Stimulated activated CD4-positive, alpha-beta T cell treated with anti-CD3 and anti-CD28 coated beads, Interleukin-12 subunit alpha, Interleukin-12 subunit beta, amount 100 ng/mL, for 48 hours (primary cell): ENCODE measurements at places on chromosomes 5 and 9.

- DNase-seq, result no peak
Measured at GRCh38 chr5:39274398-39275085, 55.2 kb upstream of the FYB1 start.

DNA sequence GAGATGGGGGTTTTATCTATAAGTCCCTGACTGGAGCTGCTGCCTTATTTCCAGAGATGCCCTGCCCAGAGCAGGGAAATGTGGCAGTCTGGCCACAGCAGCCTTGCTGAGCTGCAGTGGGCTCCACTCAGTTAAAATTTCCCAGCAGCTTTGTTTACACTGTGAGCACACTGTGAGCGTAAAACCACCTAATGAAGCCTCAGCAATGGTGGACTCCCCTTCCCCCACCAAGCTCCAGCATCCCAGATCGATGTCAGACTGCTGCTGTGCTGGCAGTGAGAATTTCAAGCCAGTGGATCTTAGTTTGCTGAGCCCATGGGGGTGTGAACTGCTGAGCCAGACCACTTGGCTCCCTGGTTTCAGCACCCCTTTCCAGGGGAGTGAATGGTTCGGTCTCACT lies 208.7 kb upstream of the RAI14 start:
- no peak for DNase-seq

DNA sequence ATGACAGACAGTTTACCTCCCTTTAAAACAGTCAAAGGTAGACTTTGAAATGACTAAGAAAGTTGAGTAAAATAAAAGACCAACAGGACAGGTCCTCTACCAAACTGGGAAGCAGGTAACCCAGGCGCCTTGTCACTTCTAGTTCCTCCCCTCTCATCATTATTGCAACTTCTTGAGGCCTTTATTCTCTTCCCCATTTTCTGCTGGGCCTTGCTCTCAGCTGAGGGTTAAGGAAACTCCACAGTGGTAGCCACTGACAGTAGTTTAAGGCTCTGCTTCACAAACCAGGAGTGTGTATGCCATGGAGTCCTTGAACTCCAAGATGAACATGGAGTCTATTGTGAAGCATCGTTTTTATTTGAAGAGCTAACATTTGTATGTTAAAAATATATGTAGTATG lies 36.9 kb upstream of the TCERG1 start:
- DNase-seq, result no peak

- no peak for DNase-seq
Measured at GRCh38 chr5:93791518-93791972, 50.1 kb upstream of the POU5F2 start.

DNA sequence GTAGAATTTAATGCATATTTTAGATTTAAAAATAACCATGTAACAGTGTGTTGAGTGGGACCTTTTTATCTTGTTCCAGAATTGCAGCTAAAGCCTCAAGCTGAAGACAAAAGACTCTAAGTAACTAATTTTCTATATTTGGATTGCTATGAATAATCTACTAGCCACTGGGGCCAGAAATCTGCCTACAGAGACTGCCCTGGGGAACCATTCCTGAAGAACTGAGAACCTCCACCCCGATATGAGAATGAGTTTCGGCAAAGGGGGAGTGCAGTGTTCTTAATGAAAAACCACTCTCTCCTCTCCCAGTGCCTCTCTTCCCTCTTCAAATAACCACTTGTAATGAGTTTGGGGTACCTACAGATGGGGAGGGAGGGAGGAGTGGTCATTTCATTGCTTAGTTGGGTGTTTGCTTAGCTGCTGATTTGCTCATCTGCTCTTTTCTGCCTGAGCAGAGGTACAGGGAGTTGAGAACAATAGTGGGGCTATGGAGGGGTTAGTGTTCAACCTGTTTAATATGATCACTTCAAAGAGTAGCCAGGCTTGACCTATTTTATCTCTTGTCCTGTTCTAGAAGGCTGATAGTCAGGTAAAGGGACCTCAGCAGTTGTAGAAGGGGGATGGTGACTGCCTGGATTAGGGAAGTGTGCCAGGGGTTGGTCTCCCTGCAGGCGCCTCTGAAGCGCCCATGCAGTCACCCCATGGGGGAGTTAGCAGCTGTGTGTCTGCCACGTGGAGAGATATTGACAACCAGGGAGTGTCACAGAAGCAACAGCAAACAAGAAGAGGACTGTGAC lies 47.7 kb downstream of the ATG10 start:
- no peak for DNase-seq

- no peak for DNase-seq
Measured at GRCh38 chr5:132474131-132474723, 16.3 kb downstream of the IRF1 start.

- DNase-seq, result no peak
Measured at GRCh38 chr5:120630550-120630949, 166.4 kb downstream of the PRR16 start.

- no peak for DNase-seq
Measured at GRCh38 chr5:113806250-113806649, 292.8 kb downstream of the YTHDC2 start.

DNA sequence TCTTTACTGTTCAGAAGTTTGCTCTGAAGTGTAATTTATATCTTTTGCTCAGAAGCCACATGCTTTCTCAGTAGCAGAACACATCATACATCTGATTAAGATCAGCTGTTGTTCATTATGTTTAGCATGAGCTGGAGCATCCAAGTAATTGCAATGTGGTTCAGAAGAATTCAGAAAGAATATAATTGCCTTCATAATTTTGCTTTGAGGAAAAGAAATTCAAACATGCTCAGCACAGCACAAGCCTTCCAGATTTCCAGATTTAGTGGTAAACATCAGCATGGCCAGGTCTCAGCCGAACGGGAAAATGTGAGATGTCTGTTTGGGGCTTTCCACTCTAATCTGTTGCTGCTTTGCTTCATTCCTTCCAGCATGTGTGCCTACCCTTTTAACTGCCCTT lies 65.9 kb downstream of the ITGA1 start:
- no peak for DNase-seq

DNA sequence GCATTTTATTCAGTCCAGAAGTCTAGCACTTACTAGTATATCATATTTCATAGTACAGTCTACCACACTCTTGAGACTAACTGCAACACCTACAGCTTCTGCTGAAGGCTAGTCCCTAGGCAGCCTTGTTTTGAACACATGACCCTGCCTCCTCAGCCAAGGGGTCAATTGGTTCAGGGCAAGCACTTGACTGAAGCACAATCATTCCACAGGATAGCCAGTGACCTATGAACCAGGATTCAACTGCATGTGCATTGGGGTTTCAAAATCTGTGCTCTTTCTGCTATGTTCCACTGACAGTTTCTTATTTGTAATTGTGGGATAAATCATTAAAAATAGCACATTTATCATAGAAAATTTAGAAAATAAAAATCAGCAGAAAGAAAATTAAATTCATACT lies 186.8 kb downstream of the TMEM161B start:
- no peak for DNase-seq

GRCh38 chr9:136016572-136017288 lies 55.6 kb upstream of the UBAC1 start:
- DNase-seq, result no peak

- no peak for DNase-seq
Measured at GRCh38 chr5:133845271-133845670, 123.2 kb downstream of the C5orf15 start.

DNA sequence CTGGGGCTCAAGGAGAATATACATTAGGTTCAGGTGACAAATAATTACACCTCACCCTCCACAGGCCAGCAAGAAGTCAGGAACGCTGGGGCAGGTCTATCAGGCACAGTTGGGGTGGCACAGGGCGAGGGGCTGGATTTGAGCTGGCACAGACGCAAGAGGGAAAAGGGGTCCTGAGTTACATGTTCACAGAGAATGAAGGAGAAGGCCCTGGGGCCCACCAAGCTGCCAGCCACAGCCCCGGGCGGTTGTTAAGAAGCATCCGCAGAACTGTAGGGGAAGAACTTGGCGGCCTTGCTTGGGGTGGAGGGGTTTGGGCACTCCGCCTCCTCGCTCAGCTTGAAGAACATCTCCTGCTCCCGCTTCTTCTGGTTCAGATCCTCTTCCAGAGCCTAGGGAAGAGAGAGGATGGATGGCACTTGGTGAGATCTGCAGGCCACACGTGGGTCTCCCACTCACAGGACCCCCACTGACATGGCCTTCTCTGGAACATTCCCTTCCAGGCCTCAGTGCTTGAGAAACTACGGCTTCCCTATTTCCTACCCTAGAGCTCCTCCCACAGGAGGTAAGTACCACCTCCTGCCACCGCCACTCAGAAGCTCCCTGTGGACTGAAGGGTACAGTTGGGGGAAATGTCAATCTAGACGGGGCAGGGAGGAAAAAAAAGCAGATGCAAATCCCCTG lies 38.3 kb upstream of the FBXW11 start:
- DNase-seq, result no peak

GRCh38 chr5:41637424-41637823 lies 127.0 kb upstream of the PLCXD3 start:
- DNase-seq, result no peak

- no peak for DNase-seq
Measured at GRCh38 chr9:99680191-99680590, 141.5 kb upstream of the NR4A3 start.

DNA sequence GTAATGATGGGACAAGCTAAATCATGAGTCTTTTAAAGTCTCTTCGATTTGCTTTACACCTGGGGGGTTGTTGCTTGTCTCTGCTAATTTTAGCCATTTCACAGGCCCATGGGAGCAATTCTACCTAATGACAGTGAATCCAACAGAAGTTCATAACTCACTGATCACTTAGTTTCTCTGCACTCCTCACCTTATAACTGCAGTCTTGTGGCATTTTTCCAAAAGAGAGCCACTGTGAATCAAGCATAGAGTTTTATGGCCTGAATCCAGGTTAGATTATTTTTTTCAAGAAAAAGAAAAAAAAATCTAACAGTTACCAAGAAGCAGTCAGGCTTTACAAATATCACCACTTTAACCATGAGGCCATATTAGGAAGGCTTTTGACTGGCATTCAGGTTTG lies 1.5 kb upstream of the IL7R start:
- no peak for DNase-seq

- DNase-seq, result no peak
Measured at GRCh38 chr9:29160763-29161353, 1587.6 kb upstream of the C9orf72 start.

DNA sequence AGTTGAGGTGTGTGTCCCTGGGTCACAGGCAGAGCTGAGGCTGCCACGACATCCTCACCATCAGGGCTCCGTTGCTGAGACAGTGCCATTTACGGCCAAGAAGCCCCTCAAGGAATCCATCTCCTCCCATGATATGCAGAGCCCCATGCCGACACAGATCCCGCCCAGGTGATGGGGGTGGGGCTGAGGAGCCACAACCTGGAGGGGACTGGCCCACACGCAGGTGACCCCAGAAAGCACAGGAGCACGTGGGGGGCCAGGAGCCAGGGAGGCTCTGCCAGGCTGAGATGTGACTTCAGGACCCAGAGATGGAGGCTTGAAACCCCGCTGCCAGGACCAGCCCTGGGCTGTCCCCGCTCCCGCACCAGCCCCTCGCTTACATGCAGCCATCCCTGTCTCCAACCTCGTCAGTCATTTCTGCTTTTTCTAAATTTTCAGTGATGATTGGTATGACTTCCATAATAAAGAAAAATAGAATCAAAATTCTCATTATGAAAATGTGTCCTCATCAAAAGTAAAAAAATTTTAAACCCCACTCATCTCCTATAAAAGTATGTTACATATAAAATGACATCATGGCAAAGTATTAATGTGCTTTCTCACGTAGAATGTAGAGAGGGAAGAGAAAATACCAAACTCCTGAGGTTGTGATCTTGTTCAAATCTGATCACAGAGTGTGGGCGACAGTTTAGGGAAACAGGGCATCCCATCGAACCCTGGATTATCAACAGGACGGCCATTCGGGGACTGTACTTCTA lies 98.0 kb upstream of the SARDH start:
- DNase-seq, result no peak

GRCh38 chr9:133250741-133251170 lies 24.2 kb downstream of the ABO start:
- no peak for DNase-seq

DNA sequence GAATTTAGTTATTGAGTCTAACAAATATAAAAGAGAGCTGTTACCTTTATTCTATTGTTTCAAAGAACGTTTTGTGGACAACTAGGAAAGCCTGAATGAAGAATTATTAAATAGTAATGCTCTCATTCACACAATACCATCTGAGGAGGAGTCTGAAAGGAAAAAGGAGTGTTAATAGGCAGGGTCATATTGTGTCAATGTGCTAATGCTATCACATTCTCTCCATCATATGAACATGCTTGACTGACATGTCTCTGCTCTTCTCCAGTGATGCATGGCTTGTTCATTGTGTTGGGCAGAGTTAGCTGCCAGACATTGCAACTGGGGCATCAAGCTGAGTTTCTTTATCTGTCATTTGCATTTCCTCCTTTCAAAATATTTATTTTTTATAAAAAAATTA lies 1578.0 kb downstream of the MAT2B start:
- DNase-seq, result no peak

DNA sequence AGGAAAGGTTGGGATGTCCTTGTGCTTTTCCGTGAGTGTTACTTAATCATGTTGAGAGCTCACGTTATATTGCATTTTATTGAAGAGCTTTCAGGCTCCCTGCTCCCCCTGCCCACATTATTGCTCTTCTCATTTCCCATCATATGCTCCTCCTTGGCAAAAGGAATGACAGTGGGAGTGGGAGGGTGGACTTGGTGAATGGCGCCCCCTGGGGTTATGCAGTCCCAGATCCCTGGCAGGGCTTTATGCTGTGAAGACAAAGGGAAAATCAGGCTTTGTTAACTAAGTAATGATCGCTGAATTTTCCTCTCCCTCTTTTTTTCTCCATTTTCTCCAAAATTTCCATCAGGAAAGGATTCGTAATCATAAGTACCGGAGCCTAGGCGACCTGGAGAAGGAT lies 166.6 kb downstream of the SMARCA2 start:
- DNase-seq, result no peak
